MCF 10A (cell line): ENCODE measurements at places on chromosomes 7 and 10. TPM values are rescaled to one million over a fixed set of nuclear protein-coding genes. Genes with fewer than 3 reads are reported as not detected.

DNA sequence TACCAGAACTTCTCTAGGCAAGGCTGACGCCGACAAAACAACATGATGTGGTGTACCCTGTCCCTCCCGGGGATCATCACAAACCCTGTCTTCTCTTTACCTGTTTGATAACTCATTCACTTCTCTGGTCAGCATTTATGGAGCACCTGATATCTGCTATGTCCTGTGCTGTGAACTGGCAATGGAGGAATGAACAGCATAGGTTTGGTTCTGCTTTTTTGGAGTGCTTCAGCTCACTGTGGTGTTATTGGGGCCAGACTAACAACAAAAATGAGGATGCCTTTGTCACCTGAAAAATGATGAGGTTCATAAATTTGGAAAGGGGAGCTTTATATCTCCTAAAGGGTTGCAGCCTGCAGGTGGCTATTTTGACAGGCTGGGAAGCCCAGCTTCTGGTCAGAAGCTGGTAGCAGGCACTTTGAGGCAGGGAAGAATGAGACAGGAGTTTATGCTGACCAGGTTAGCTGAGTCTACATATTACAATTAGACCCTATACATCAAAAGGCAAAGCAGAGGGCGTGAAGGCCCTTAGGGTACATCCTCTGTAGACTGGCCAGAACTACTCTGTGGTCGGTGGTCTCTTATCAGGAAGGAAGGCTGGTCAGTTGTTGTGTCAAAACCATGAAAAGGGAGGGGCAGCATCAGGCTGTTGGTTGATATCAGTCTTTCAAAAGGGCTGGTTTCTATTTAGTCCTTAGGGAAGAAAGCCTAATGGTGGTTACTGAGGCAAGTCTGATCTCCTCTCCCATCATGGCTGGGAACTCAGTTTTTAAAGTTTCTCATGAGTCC is 42.3 kb downstream of the SH2D4B start:
- no peaks in the 10 kb centered on the region for H3K4me1 ChIP-seq
- no peak for DNase-seq
- H3K27me3 ChIP-seq, result peaks cover 44% of the 10 kb centered on the region
- H3K4me3 ChIP-seq, result no peak overlapping the region

GRCh38 chr10:22086730-22087401 is 83.3 kb upstream of the DNAJC1 start:
- peaks cover 26% of the 10 kb centered on the region for H3K4me1 ChIP-seq
- DNase-seq, result peak; percentile 87
- H3K27me3 ChIP-seq, result no peaks in the 10 kb centered on the region
- no peaks in the 10 kb centered on the region for H3K36me3 ChIP-seq
- H3K27ac ChIP-seq, result peak overlapping the region; percentile 90
- peak overlapping the region; percentile 48 for H3K4me3 ChIP-seq

DNA sequence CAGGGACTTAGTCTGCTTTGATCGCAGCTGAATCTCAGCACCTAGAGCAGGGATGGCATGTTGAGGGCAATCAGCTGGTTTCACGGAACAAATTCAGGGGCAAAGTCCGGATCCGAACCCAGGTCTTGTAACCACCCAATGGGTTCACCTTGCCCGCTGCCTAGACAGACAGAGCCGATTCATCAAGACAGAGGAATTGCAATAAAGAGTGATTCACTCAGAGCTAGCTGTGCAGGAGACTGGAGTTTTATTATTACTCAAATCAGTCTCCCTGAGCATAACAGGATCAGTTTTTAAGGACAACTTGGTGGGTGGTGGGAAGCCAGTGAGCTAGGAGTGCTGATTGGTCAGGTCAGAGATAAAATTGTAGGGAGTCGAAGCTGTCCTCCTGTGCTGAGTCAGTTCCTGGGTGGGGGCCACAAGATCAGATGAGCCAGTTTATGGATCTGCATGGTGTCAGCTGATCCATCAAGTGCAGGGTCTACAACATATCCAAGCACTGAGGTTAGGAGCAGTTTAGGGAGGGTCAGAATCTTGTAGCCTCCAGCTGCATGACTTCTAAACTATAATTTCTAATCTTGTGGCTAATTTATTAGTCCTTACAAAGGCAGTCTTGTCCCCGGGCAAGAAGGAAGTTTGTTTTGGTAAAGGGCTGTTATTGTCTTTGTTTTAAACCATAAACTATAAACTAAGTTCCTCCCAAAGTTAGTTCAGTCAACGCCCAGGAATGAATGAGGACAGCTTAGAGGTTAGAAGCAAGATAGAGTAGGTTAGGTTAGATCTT is 43.5 kb upstream of the CHST3 start:
- H3K4me3 ChIP-seq, result no peak overlapping the region
- H3K36me3 ChIP-seq, result no peaks in the 10 kb centered on the region
- peak; percentile 22 for DNase-seq
- no peaks in the 10 kb centered on the region for H3K27me3 ChIP-seq
- H3K4me1 ChIP-seq, result peaks cover 11% of the 10 kb centered on the region

GRCh38 chr10:100004805-100005510 is 4.8 kb downstream of the DNMBP start:
- H3K36me3 ChIP-seq, result peaks cover 4% of the 10 kb centered on the region
- DNase-seq, result no peak
- H3K4me1 ChIP-seq, result peaks cover 44% of the 10 kb centered on the region
- peak overlapping the region; percentile 94 for H3K4me3 ChIP-seq
- H3K27ac ChIP-seq, result peak overlapping the region; percentile 91

DNA sequence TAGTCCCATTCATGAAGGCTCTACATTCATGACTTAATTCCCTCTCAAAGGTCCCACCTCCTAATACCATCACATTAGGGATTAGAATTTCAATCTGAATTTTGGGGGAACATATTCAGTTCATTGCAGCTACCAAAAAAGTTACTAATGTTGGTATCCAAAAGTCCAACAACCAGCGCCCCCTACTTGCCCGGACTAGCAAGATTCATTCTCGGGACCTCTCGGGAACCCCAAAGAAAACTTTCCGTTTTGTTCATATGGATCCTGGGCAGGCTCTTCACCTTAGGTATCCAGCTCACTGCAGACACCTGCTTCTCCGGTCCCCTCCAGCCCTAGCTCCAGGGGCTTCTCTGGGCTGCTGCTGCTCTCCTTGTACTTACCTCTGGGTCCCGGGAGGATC is 8.9 kb upstream of the GRK5 start:
- no peak overlapping the region for H3K27ac ChIP-seq
- no peaks in the 10 kb centered on the region for H3K27me3 ChIP-seq
- peak; percentile 47 for DNase-seq
- no peaks in the 10 kb centered on the region for H3K36me3 ChIP-seq

DNA sequence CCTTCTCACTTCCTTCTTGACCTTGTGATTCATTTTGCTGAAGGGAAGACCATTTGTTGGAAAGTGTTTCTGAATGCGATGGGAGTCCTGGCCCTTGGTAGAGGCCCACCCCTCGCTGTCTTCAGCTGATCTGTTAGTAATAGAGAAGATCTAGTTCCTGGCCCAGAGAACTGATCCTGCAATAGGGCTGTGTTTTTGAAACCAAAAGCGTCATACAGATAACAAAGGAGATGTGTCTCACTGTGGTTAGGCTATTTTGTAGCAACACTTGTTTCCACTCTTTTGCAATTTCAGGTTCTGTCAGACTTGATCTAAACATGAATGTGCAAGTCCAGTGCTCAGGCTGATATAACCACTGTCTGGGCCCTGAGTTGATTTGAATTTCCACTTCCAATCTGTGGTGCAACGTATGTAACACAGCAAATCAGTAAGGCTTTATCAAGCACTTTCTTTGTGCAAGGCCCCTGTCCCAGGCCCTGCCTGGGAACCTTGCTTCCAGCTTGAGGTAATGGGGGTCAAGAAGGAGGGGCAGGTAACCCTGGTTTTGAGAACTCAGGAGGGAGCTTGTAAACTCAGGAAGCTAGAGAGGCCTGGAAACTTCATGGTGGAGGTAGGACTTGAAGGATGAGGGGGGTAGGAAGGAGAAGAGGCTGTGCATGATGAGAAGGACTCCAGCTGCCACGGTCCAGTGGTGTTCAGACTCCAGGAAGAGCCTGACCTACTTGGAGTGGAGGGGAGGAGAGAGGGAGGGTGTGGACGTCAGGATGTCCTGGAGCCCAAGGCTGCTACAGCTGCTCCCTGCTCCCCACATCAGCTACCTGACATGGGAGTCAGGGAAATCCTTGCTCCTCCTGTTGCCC is 42.2 kb upstream of the SRGN start:
- no peaks in the 10 kb centered on the region for H3K27me3 ChIP-seq
- H3K4me1 ChIP-seq, result peaks cover 10% of the 10 kb centered on the region
- DNase-seq, result peak; percentile 70

DNA sequence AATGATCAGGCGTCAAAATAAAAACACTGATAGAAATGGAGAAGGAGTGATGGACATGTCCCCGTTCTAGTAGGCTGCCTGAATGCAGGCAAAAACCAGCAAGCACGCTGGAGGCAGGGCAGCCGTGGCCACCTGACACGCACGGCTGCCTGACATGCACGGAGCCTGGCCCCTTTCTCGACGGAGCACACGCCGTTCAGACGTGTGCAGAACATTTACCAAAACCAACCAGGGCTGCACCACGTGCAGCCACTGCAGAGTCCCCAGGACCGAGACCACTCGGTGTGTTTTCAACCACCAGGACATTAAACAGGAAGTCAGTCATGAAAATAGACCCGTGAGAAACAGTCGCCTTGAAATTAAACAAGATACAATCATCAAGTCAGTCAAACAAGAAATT is 61.9 kb upstream of the NKX6-2 start:
- H3K4me1 ChIP-seq, result no peaks in the 10 kb centered on the region
- H3K36me3 ChIP-seq, result no peaks in the 10 kb centered on the region
- H3K27me3 ChIP-seq, result peaks cover 18% of the 10 kb centered on the region
- no peak overlapping the region for H3K4me3 ChIP-seq
- DNase-seq, result no peak

DNA sequence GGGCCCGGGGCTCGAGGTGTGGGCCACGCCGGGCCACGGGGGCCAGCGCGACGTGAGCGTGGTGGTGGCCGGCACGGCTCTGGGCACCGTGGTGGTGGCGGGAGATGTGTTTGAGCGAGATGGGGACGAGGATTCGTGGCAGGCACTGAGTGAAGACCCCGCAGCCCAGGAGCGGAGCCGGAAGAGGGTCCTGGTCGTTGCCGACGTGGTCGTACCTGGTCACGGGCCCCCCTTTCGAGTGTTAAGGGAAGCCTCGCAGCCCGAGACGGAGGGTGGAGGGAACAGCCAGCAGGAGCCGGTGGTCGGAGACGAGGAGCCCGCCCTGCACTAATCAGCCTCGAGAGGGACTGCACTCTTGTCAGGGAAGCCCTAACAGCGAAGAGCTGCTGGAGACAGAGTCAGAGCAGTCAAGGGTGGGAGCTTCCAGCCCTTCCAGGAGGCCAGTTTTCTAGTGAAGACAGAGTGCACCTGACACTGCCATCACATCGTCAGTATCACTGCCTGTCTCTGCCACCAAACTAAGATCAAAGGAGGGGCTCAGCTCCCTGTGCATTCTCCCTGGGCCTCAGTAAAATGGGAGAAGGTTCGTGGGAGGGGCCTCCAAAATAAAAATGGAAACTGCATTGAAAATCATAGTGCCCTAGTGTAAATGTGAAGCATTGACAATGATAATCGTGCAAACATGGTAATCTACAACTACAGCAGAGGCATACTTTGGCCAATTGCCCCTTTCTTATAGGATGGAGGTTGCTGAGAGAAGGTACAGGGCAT is 1.3 kb downstream of the MBLAC1 start:
- no peaks in the 10 kb centered on the region for H3K27me3 ChIP-seq
- no peak for DNase-seq
- H3K4me1 ChIP-seq, result peaks cover 11% of the 10 kb centered on the region
- H3K27ac ChIP-seq, result no peak overlapping the region
- H3K4me3 ChIP-seq, result peak overlapping the region; percentile 98

- H3K4me3 ChIP-seq, result no peak overlapping the region
- no peaks in the 10 kb centered on the region for H3K27me3 ChIP-seq
- no peak overlapping the region for H3K27ac ChIP-seq
- peaks cover 3% of the 10 kb centered on the region for H3K36me3 ChIP-seq
- DNase-seq, result no peak
- no peaks in the 10 kb centered on the region for H3K4me1 ChIP-seq
These were observed 14.3 kb downstream of the CPA1 start for GRCh38 chr7:130394421-130395195.

DNA sequence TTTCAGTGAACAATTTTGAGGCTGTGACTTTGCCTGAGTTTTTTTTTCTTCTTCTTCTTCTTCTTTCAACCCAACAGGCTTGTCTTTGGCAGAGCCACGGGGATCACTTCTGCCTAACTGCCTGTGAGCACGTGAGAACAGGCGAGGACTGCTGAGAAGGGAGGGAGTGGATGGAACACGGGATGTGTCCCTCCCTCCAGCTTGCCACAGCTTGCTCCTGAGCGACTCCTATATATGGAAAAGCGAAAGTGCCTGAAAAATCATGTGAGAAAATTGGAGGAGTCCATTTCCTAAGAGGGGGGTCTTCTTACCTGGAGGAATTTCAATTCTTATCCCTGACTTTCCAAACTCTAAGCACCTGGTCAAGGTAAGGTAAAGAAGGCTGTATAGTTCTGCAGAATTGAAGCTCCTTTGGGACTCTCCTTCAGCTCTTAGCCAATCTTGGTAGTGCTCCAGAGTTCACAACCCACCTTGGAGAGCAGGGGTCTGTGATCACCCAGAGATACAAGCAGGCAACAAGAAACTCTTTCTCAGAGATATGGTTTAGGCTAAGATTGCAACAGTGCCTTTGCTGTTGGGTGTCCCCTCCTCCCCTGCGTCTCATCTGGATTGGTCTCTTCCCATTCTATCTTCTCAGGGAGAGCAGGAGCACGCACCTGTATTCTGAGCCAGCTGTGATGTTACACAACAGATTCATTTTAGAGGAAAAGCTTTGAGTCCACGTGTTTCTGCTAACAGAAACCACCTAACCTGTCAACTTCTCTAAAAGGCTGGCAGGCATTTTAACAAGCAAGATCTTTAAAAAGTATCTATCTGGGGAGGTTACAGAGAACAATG is at the start of gene MAT1A:
TSS of gene MAT1A (minus strand) at position 208 of the 837 bp plus-strand sequence. CDS start 235 bp downstream, outside the sequence.
- peaks cover 17% of the 10 kb centered on the region for H3K4me1 ChIP-seq
- peak within 1 kb of the TSS; percentile 4 for H3K4me3 ChIP-seq

- no peaks in the 10 kb centered on the region for H3K27me3 ChIP-seq
- DNase-seq, result no peak
- no peak overlapping the region for H3K27ac ChIP-seq
- H3K4me1 ChIP-seq, result no peaks in the 10 kb centered on the region
These were observed 140.0 kb downstream of the ZEB1 start for GRCh38 chr10:31458974-31459373.

DNA sequence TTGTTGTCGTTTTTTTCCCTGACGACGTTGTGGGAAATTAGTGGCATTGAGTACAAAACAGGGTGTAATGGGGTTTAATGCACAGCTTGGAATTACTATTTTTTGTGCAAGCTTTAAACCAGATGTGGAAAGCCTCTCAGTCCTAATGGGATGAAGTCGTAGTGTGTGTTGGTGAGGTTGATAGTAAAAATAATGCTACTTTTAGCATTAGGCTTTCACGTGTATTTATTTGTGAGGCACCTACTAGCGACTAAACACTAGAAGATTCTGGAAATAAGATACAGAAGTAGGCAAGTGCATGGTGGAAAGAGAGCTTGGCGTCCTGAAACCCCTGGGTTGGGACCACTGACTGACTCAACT is 588 bp upstream of the ORC5 start:
- H3K4me1 ChIP-seq, result peaks cover 24% of the 10 kb centered on the region
- no peak for DNase-seq
- H3K36me3 ChIP-seq, result no peaks in the 10 kb centered on the region
- peak overlapping the region; percentile 88 for H3K4me3 ChIP-seq
- H3K27ac ChIP-seq, result peak overlapping the region; percentile 78

GRCh38 chr10:43199088-43199683 is 60.9 kb downstream of the CSGALNACT2 start:
- no peaks in the 10 kb centered on the region for H3K27me3 ChIP-seq
- DNase-seq, result no peak
- H3K4me3 ChIP-seq, result no peak overlapping the region
- no peaks in the 10 kb centered on the region for H3K36me3 ChIP-seq

SHTN1 gene
- 39.2 and 49.5 TPM in 2 replicates for total RNA-seq

CADPS2 gene
- total RNA-seq, result 7.4 and 10.1 TPM in 2 replicates

ZNF92 gene
- 5.4 and 5.6 TPM in 2 replicates for total RNA-seq

TAS2R4 gene
- 2.5 and 3.5 TPM in 2 replicates for total RNA-seq

LLCFC1 gene
- total RNA-seq, result not detected in 2 replicates

AMZ1 gene
- not detected in 2 replicates for total RNA-seq

ABCB8 gene
- total RNA-seq, result 73.4 and 76.1 TPM in 2 replicates
